ENCODE measurements at places on chromosomes 16 and 17. TPM values are rescaled to one million over a fixed set of nuclear protein-coding genes. Genes with fewer than 3 reads are reported as not detected.

DNA sequence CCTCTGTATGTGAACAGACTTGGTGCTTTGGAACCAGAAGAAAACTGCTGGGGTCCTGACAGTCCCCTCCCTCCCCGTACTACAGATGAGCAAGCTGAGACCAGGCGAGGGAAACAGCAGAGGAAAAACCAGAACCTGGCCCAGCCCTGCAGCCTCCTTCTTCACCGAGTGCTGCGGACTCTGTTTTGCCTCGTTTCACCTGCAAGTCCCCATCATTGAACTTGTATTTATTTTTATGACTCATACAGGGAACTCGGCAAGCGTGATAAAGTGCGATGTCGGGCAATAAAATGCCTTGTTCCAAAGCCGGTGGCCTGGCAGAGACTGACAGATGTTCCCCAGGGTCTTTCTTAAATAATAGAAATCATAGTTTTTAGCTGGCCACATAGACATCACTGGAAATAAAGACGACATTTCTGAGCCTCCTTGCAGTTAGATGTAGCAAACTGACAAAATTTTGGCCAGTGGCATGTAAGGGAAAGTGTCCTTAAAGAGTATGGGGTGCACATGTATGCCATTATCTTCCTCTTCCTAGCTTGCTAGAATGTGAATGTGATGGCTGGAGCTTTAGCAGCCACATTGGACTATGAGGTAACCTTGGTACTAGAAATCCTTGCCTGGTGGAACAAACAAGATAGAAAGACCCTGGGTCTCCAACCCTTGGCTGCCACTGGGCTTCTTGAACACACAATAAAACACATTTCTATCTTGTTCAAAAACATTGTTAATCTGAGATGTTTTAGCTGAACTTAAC lies 128.6 kb downstream of the IRF8 start:
- DNase-seq: no peak

DNA sequence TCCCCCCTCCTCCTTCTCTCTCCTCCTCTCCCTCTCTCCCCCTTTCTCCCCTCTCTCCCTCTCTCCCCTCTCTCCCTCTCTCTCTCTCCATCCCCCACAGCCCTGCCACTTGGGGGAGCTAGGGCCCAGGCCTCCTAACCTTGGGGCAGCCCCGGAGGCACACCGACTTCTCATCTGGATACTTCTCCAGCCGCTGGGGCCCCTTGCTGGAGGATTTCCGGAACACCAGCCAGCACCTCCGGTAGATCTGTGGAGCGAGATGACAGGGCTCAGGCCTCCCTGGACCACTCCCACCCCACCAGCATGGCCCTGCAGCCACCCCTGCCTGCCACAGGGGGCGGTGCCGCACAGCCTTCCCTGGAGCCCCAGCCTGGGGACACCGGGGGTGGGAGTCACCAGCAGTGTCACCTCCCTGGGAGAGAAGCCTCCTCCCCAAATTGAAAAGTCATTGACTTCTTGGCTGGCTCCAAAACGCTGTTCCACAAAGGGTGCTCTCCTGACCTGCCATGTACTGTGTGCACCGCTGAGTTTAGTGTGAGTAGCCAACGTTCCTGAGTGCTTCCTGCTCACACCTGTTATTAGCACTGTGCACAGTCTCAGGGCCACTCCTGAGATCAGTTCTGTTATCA lies 10.5 kb downstream of the DOK4 start:
- peak; percentile 64 for DNase-seq

GRCh38 chr16:8644211-8645140 lies 23.0 kb downstream of the METTL22 start:
- peak; percentile 72 for DNase-seq

- no peak for DNase-seq
Measured at GRCh38 chr16:24749310-24749709, 19.9 kb downstream of the TNRC6A start.

GRCh38 chr17:2083613-2084035 lies 28.7 kb downstream of the HIC1 start:
- DNase-seq: no peak

DNA sequence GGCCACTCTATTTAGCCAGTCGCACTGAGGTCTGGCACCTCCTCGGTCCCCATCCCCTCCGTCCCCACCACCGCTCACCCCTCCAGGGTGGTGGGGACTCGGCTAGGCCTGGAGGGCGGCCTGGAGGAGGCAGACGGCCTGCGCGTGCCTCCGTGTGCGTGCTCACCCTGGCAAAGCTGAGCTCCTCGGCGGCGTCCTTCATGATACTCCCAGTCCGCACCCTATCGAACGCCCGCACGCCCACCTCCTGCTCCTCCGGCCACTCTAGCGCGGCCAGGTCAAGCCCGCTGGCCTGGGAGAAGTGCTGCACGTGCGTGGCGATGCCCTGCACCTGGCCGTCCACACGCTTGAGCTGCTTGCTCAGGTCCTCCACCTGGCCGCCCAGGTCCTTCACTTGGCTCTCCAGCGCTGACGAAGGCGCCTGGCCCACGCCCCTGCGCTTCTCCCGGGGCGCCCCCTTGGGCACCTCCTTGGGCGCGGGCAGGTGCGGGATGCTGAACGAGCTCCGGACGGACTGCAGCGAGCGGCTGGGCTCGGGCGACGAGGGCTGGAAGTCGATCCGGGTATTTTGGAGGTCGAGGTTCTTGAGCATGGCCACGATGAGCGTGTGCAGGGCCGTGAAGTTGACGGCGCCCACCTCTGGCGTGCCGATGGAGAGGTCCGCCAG lies 644 bp downstream of the QRICH2 start:
- DNase-seq: no peak

Gene PCGF2
- total RNA-seq: 22.2 TPM

DNA sequence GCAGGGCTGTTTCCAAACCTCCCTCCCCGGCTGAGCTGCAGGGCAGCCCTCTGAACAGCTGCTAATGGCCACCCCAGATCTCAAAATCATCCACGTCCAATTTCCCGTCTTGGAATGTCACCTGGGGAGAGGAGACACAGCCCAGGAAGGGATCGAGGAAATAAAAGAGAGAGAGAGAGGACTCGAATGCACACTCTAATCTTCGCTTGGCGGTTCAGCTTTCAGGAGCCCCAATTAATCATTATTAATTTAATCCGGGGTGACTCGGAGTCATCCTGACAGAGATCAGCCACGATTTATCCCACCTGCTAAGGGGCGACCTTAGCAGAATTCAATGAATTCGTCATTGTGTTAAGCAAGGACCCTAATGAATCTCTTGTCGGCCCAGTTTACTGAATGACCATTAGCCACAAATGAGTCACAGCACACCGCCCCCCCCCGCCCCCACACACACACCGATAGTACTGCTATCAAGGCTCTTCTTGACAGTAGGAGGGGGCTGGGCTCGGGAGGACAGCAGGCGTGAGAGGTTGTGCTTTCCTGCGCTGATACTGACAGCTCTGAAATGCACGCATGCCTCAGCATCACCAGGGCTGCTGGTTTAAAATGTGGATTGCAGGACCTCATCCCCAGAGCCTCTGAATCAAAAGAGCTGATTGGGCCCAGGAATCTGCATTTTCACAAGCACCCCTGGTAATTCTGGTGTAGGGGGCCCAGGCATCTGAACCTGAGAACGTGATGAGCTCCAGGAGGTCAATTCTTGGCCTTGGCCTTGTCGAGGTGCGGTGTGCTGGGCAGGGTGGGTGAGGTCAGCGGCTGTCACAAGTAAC lies 190.0 kb upstream of the CIBAR2 start:
- no peak for DNase-seq
